ENCODE measurements at places on chromosomes 5 and 9. TPM values are rescaled to one million over a fixed set of nuclear protein-coding genes. Genes with fewer than 3 reads are reported as not detected.
A peak's percentile ranks its signal among the peaks of the same experiment; 100 is the strongest.

Gene FBP2
- not detected for total RNA-seq

Gene ATP10B
- 40.8 TPM for total RNA-seq

Gene KCNT1
- total RNA-seq, result not detected

Gene PCDHB4
- total RNA-seq, result 1.8 TPM

Gene ACOT12
- total RNA-seq, result not detected

GRCh38 chr5:124738681-124739633 lies 7.5 kb downstream of the ZNF608 start:
- no peak for DNase-seq
- peaks cover 52% of the 10 kb centered on the region for H3K4me1 ChIP-seq
- peaks cover 6% of the 10 kb centered on the region for H3K27me3 ChIP-seq
- no peak overlapping the region for H3K4me3 ChIP-seq
- no peaks in the 10 kb centered on the region for H3K36me3 ChIP-seq

GRCh38 chr5:7960142-7960541 lies 91.2 kb downstream of the MTRR start:
- no peaks in the 10 kb centered on the region for H3K4me1 ChIP-seq
- no peaks in the 10 kb centered on the region for H3K27me3 ChIP-seq
- H3K4me3 ChIP-seq, result no peak overlapping the region

GRCh38 chr5:147101659-147102369 lies 133.0 kb upstream of the STK32A start:
- no peak for DNase-seq
- no peaks in the 10 kb centered on the region for H3K27me3 ChIP-seq
- no peak overlapping the region for H3K4me3 ChIP-seq
- no peak overlapping the region for H3K27ac ChIP-seq
- H3K36me3 ChIP-seq, result no peaks in the 10 kb centered on the region
- H3K4me1 ChIP-seq, result peaks cover 8% of the 10 kb centered on the region

DNA sequence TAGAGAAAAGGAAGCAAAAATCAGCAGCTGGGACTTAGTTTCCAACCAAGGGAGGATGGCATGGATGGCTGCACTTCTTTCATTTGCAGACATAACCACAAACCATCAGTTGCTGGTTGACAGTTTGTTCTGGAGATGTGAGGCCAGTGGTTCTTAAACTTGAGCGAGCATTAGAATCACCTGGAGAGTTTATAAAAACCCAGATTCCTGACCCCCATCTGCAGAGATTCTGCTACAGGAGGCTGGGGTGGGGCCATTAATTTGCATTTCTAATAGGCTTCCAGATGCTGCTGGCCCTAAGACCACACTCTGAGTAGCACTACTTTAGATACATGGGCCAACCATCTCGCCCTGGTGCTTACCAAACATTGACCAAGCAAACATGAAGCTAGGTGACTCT lies 60.8 kb downstream of the MARCHF3 start:
- DNase-seq, result no peak
- H3K4me3 ChIP-seq, result no peak overlapping the region
- peaks cover 15% of the 10 kb centered on the region for H3K4me1 ChIP-seq
- H3K36me3 ChIP-seq, result no peaks in the 10 kb centered on the region
- no peaks in the 10 kb centered on the region for H3K27me3 ChIP-seq

DNA sequence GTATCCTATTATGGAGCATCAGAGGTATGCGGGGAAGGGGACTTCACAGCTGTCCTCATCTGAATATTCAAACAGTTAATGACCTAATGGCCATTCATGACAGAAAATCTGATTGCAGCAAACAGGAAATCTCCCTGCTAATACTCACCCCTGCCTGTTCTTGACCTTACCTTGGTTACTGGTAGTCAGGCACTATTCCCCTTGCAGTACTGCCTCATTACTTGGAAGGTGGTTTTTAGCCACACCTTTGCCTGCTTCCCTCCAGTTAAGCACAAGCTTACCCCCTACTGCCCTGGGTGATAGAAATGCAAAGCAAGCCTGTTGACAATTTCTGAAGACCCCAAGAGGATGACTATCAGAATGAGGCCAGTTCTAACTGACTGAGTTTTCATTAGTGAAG lies 332.4 kb downstream of the NTRK2 start:
- H3K36me3 ChIP-seq, result no peaks in the 10 kb centered on the region
- H3K4me1 ChIP-seq, result no peaks in the 10 kb centered on the region
- H3K27ac ChIP-seq, result no peak overlapping the region
- DNase-seq, result no peak

- no peaks in the 10 kb centered on the region for H3K27me3 ChIP-seq
- peak overlapping the region; percentile 90 for H3K4me3 ChIP-seq
- H3K4me1 ChIP-seq, result peaks cover 52% of the 10 kb centered on the region
- no peak for DNase-seq
- no peaks in the 10 kb centered on the region for H3K36me3 ChIP-seq
These were observed 1.4 kb upstream of the SPTAN1 start for GRCh38 chr9:128550770-128551656.

DNA sequence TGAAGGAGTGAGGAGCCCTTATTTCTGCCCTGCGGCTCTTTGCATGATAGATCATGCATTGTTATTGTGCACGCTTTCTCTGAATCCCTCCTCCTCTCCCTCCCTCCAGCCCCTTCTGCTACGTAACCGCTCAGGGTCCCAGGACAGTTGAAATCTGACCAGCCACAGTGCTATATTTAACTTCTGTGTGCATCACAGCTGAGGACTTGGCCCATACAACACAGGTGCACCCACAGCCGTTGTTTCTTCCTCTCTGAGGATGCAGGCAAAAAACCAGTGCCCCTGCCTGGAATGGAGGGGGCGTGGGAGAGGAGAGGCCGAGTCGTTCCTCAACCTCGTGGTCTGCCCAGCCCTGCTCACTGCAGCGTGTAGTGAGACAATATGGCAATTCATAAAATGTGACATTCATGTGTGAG lies 335.6 kb upstream of the CLINT1 start:
- H3K27ac ChIP-seq, result no peak overlapping the region
- DNase-seq, result no peak
- no peak overlapping the region for H3K4me3 ChIP-seq
- H3K4me1 ChIP-seq, result no peaks in the 10 kb centered on the region
- no peaks in the 10 kb centered on the region for H3K36me3 ChIP-seq

- peaks cover 7% of the 10 kb centered on the region for H3K4me1 ChIP-seq
- H3K27ac ChIP-seq, result no peak overlapping the region
- no peak for DNase-seq
These were observed 1.5 kb downstream of the OMD start for GRCh38 chr9:92422611-92423338.

GRCh38 chr9:84139296-84140070 lies 158.9 kb downstream of the RMI1 start:
- peaks cover 44% of the 10 kb centered on the region for H3K27me3 ChIP-seq
- H3K4me3 ChIP-seq, result no peak overlapping the region
- H3K27ac ChIP-seq, result no peak overlapping the region
- H3K36me3 ChIP-seq, result no peaks in the 10 kb centered on the region
- DNase-seq, result no peak

- peak overlapping the region; percentile 5 for H3K4me3 ChIP-seq
- no peak for DNase-seq
- H3K36me3 ChIP-seq, result peaks cover 10% of the 10 kb centered on the region
These were observed 10.2 kb downstream of the AQP3 start for GRCh38 chr9:33437205-33437604.

- H3K4me3 ChIP-seq, result peak overlapping the region; percentile 63
- no peak for DNase-seq
- H3K27ac ChIP-seq, result no peak overlapping the region
- peaks cover 15% of the 10 kb centered on the region for H3K4me1 ChIP-seq
- H3K36me3 ChIP-seq, result no peaks in the 10 kb centered on the region
These were observed 673 bp downstream of the CDC25C start for GRCh38 chr5:138330813-138331448.

DNA sequence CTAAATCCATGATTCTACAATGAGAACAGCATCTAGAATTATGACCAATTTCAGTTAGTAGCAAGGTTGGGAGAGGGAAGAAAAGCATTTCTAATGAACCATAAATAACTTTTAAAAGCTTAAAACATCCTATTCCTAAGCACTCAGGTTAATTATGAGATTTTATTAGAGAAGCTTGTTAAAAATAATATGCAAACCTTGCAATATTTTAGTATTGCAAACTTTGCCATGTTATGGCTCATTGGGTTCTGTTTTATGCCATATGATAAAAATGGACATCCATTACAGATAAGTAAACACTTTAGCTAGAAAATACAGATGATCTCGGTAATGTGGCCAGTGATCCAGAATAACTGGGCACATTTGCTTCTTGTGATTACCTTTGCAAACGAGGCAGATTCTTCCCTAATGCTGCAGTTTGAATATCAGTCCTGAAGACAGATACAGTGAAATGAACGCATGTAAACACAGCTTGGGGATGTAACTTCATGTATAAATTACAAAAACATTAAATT lies 447.0 kb downstream of the PLK2 start:
- no peak for DNase-seq
- H3K27me3 ChIP-seq, result no peaks in the 10 kb centered on the region
- no peak overlapping the region for H3K4me3 ChIP-seq
- H3K36me3 ChIP-seq, result no peaks in the 10 kb centered on the region
- no peak overlapping the region for H3K27ac ChIP-seq

- H3K36me3 ChIP-seq, result no peaks in the 10 kb centered on the region
- H3K27ac ChIP-seq, result no peak overlapping the region
- H3K4me1 ChIP-seq, result peaks cover 12% of the 10 kb centered on the region
- no peak overlapping the region for H3K4me3 ChIP-seq
These were observed 274.1 kb downstream of the SMARCA2 start for GRCh38 chr9:2289263-2289662.

DNA sequence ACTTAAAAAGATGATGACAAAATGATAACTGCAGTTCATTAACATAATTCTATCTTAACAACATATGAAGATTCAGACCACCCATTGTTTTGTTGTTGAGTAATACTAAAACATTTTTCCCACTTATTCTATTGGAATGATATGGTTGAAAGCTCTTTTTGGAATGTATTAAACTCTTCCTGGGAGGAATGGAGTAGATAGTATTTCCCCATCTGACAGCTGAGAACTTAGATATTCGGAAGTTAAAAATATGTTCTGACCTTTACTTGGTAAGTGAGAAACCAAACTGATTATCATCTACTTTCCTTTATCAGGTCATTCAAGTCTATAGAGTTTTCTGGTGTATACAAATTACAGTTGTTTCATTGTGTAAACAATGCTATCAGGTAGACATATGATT lies 452.9 kb downstream of the CSNK1G3 start:
- no peaks in the 10 kb centered on the region for H3K36me3 ChIP-seq
- no peaks in the 10 kb centered on the region for H3K4me1 ChIP-seq
- H3K27me3 ChIP-seq, result no peaks in the 10 kb centered on the region
- H3K27ac ChIP-seq, result no peak overlapping the region
- no peak overlapping the region for H3K4me3 ChIP-seq

- no peaks in the 10 kb centered on the region for H3K4me1 ChIP-seq
- no peaks in the 10 kb centered on the region for H3K27me3 ChIP-seq
- H3K36me3 ChIP-seq, result no peaks in the 10 kb centered on the region
- no peak overlapping the region for H3K4me3 ChIP-seq
- H3K27ac ChIP-seq, result no peak overlapping the region
- no peak for DNase-seq
These were observed 15.2 kb upstream of the AFAP1L1 start for GRCh38 chr5:149256451-149256850.

- H3K27me3 ChIP-seq, result no peaks in the 10 kb centered on the region
- H3K36me3 ChIP-seq, result no peaks in the 10 kb centered on the region
- H3K27ac ChIP-seq, result no peak overlapping the region
- no peak for DNase-seq
- H3K4me3 ChIP-seq, result no peak overlapping the region
These were observed 7.3 kb downstream of the PCDHAC2 start for GRCh38 chr5:140973550-140973949.

DNA sequence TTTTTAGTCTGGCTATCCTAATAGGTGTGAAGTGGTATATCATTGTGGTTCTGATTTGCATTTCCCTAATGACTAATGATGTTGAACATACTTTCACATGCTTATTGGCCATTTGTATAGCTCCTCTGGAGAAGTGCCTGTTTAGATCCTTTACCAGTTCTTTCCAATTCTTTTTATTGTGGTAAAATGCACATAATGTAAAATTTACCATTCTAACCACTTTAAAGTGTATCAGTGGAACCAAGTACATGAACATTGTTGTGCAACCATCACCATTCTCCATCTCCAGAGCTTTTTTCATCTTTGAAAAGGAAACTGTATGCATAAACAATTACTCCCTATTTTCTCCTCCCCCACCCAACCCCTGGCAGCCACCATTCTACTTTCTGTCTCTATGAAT lies 95.4 kb downstream of the NRG2 start:
- H3K4me1 ChIP-seq, result peaks cover 2% of the 10 kb centered on the region
- no peak for DNase-seq
- no peaks in the 10 kb centered on the region for H3K36me3 ChIP-seq
- H3K27me3 ChIP-seq, result no peaks in the 10 kb centered on the region

GRCh38 chr9:82170866-82171265 lies 182.3 kb downstream of the SPATA31D1 start:
- no peak for DNase-seq
- H3K4me3 ChIP-seq, result no peak overlapping the region
- no peaks in the 10 kb centered on the region for H3K36me3 ChIP-seq
- H3K27ac ChIP-seq, result no peak overlapping the region
- no peaks in the 10 kb centered on the region for H3K27me3 ChIP-seq
- peaks cover 16% of the 10 kb centered on the region for H3K4me1 ChIP-seq

DNA sequence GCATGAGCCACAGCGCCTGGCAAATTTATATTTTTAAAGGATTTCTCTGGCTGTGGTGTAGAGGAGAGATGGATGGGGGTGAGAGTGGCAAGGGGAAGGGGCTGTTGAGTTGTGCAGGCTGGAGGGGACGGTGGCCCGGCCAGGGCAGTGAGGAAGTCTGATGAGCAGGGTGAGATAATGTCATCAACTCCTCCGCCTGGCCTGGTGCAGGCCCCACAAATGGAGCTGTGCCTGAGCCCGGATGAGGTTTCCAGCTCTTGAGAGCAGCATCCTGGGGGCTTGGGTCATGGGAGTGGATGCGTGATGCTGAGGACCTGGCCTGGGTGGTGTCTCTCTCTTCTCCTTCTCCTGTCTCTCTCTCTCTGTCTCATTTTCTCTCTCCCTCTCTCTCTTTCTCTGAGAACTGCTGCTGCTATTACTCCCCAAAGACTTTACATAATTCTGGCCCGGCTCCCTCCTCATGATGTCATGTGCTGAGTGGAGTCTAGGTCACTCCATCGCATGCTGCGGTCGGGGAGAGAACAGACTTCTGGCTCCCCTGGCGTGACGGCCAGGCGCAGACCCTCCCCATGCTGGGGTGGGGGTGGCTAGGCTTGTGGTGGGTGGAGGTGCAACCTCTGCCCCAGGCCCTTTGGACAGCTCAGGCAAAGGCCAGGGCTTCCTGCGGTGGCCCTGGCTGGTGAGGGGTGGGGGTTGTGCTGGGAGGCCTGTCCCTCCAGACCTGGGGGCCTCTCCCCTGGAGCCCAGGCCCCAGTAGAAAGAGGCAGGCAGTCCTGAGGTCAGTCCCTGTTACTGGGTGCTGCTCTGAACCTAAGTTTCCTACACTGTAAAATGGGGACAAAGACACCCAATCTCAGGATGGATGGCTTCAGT lies 26.4 kb downstream of the FGF18 start:
- DNase-seq, result no peak
- no peak overlapping the region for H3K27ac ChIP-seq
- peaks cover 4% of the 10 kb centered on the region for H3K27me3 ChIP-seq
- no peak overlapping the region for H3K4me3 ChIP-seq

DNA sequence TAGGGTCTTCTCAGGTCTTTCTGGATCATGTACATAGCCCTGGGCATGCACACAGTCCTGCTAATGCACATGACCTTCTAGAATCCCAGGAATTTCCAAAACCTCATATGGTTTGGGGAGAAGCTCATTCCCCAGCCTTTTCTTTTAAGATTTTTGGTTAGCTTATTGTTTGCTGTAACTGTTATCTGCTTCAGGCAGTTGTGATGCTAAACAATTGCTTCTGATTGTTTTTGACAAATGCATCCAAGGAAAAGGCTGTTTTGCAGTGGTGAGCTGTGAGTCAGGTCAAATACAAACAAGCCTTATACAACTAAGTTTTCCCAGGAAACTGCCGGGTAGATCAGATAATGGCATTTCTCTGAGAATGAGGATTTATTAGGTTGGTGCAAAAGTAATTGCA lies 32.7 kb downstream of the SMC5 start:
- no peak for DNase-seq
- H3K36me3 ChIP-seq, result peaks cover 35% of the 10 kb centered on the region
- no peaks in the 10 kb centered on the region for H3K4me1 ChIP-seq
- H3K27ac ChIP-seq, result no peak overlapping the region
